Fibroblast of skin of left biceps (primary cell): ENCODE measurements at places on chromosomes 12 and 14.

DNA sequence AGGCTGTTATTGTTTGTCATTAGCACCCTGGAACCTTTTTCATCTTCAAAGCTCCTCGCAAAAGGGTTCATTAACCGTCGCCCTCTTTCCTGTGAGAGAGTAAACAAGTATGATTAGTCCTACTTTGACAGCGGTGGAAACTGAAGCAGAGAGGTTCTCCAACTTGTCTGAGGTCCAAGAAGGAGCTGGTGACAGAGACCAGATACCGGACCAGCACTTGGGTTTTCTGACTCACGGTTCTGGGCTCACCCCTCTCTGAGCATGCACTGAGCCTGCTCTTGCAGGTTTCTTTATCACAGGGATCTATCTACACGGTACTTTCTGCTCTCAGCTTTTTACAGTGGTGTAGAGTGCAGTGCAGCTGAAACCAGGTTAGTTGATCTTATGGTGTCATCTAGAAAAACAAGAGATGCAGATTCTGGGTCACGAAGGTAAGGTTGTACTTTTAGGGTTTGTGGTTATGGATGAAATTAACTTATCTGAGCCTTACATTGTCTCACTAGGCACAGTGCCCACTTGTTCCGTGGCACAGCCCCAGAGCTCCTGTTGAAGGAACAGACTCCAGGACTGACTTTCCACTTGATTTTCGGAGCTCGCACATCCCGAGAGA is 62.1 kb downstream of the PPP2R5C start:
- no peak for DNase-seq

DNA sequence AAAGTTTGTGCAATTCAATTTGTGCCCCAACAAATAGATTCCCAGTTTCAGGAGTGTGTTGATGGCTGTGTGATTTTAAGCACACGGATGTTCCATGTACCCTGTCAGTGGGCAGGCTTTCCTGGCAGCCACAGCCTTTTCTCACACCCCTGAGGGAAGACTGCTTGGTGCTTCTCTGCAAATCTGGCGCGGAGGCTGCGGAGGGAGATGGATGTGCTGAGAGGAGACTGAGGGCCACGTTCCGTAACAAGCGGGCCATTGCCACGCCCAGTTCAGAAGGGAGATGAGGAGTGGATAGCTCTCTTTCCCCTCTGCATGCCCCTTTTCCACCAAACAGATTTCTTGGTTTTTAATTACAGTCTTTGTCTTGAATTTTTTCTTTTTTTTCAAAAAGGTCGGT is 89.1 kb downstream of the BEGAIN start:
- no peak for DNase-seq

GRCh38 chr12:132541200-132541599 is 51.2 kb downstream of the FBRSL1 start:
- DNase-seq, result no peak

- DNase-seq, result no peak
Measured at GRCh38 chr14:53437858-53438257, 284.7 kb upstream of the DDHD1 start.

- no peak for DNase-seq
Measured at GRCh38 chr12:131592972-131593371, 117.9 kb upstream of the SFSWAP start.

DNA sequence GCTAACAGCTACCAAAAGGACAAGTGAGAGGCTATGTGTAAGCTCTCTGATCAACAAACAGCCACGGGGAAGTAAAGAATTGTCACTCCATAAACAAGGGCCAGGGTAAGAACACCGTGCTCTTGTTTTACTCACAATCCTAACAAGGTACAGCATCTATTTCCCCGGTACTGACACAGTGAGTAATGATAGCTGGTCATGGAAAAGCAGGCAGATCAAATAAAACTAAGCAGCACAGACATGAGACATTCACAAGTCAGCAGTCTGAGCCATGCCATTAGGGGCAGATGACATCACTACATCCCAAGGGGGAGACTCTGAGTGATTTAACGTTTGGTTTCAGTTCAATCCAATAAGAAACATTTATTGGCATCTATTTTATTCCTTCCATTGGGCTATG is 54.4 kb downstream of the ARL6IP4 start:
- peak; percentile 26 for DNase-seq

- DNase-seq, result no peak
Measured at GRCh38 chr12:111881716-111882115, 39.7 kb downstream of the MAPKAPK5 start.

- no peak for DNase-seq
Measured at GRCh38 chr12:104582739-104583138, 126.0 kb downstream of the CHST11 start.

GRCh38 chr12:8455271-8455670 is 491 bp upstream of the CLEC6A start:
- no peak for DNase-seq
